ENCODE measurements at places on chromosomes 2 and 18.

DNA sequence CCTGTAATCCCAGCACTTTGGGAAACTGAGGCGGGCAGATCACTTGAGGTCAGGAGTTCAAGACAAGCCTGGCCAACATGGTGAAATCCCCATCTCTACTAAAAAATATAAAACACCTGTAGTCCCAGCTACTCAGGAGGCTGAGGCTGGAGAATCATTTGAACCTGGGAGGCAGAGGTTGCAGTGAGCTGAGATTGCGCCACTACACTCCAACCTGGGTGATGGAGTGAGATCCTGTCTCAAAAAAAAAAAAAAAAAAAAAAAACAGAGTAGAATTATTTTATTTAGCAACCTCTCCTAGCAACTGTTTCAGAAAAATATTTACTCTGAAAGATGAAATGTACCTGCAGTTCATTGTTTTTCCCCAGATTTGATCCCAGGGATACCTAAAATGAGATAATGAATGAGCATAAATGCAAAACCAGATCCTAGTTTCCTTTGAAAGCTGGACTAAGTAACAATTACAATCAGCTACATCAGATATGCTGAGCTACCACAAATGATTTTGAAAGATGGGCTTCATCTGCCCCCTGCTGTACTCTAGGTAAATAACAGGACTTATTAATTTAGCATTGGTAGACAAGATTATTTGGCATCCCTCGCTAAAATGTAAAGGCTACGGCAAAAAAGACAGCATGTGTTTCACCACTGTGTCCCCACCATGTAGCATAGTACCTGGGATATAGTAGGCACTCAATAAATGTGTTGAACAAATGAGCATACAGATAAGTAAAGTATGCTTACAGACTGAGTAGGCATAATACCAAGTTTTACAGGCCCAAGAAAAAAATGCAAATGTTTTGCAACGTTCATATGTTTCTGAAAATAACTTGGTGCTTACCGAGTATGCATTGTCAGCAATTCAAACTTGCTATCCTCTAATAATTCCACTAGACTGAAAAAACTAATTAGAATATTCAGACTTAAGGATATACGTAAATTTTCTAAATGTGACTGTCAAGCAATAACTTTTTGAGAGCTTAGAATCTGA is 102.5 kb downstream of the ATL2 start:
- peak; percentile 70 for DNase-seq

- DNase-seq = no peak
Measured at GRCh38 chr2:28454016-28454930, 41.6 kb upstream of the PLB1 start.

DNA sequence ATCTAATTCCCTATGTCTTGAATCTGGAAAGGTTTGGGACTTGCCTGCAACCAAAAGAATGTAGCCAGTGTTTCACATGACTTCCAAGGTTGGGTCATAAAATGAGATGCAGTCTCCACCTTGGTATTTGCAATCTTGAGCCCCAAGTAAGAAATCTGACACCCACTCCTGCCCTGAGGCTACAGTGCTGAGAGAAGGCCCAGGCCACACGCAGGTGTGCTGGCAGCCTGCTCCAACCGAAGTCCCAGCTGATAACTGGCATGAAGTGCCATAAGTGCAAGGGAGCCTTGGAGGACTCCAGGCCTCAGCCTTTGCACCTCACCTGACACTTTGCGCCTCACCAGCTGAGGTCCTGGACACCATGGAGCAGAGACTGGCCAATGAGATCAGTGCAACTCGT is 182.7 kb downstream of the ANAPC1 start:
- DNase-seq = no peak

- peak; percentile 34 for DNase-seq
Measured at GRCh38 chr2:149160701-149161217, 122.3 kb downstream of the LYPD6B start.

DNA sequence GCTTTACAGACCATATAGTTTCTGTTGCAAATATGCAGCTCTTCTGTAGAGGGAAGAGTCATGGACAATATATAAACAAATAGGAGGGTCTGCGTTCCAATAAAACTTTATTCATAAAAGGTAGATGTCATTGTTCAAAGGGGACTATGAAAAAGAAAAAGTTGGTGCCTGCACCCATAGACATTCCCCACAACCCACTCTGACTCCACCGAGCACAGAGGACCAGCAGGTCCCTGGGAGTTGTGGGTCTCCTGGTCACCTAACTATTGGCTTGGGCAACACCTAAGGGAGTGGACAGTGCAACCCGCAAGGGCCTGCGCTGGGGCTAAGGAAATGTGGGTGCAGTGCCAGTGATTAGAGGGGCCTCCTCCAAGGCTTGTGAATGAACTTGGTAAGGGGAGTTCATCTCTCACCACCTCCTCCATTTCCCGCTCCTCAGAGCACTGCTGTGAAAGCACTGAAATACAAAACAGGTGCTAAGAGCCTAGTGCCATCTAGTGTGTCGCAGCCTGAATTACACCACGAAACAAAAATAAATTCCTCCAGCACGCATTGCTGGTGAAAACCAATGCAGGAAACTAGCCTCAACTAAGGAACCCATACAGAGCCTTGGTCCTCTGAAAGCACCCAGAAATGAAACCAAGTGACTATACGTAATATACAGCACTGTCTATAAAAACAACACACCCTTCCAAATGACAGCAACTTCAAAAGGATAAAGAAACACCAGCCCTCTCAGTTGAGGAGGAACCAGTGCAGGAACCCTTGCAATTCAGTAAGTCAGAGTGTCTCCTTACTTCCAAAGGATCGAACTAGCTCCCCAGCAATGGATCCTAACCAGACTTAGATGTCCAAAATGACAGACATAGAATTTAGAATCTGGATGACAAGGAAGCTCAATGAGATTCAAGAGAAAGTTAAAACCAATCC is 166.6 kb downstream of the RNF144A start:
- DNase-seq = peak; percentile 16

GRCh38 chr18:9629709-9630108 is 15.3 kb upstream of the PPP4R1 start:
- DNase-seq = no peak

- no peak for DNase-seq
Measured at GRCh38 chr2:170377500-170378207, 199.7 kb downstream of the MYO3B start.

GRCh38 chr2:241726459-241726858 is 8.0 kb upstream of the D2HGDH start:
- DNase-seq = no peak

GRCh38 chr2:34808426-34808825 is 1209.3 kb upstream of the FAM98A start:
- DNase-seq = no peak

DNA sequence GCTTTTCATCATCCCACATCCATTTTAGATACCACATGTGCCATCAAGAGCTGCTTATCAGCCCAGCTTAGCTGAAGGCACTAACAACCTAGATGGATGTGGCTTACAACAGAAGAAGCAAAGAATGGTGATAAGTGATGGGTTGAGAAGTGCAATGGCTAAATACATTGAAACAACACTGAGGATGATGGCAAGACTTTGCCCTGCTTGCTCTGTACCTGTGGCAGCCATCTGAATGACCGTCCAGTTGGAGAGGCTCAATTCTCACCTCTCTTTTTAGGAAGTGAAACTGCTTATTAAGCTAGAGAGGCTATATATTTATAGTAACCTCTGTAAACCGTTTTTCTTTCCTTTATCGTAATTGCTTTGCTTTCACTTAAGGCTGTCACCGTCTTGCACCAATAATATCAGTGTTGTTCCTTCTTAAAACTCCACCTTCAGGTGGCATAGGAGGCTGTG is 5.7 kb downstream of the GPATCH11 start:
- DNase-seq = peak; percentile 79

- DNase-seq = no peak
Measured at GRCh38 chr2:238507836-238508235, 81.1 kb downstream of the ASB1 start.

DNA sequence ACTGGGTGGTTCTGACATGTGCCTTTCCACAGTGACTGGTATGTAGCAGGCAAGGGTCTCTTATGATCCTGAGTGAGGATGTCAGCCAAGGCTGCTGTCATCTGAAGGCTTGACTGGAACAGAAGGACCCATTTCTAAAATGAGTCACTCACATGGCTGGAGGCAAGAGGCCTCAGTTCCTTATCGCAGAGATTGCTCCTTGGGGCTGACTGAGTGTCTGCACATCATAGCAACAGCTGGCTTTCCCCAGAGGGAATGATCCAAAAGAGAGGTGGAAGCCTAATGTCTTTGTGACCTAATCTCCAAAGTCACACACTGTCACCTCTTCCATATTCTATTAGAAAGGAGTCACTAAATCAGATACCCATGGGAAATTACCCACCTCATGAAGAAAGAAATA is 114.0 kb downstream of the NEDD4L start:
- no peak for DNase-seq

- DNase-seq = no peak
Measured at GRCh38 chr18:46916551-46917107, 678 bp downstream of the PIAS2 start.

DNA sequence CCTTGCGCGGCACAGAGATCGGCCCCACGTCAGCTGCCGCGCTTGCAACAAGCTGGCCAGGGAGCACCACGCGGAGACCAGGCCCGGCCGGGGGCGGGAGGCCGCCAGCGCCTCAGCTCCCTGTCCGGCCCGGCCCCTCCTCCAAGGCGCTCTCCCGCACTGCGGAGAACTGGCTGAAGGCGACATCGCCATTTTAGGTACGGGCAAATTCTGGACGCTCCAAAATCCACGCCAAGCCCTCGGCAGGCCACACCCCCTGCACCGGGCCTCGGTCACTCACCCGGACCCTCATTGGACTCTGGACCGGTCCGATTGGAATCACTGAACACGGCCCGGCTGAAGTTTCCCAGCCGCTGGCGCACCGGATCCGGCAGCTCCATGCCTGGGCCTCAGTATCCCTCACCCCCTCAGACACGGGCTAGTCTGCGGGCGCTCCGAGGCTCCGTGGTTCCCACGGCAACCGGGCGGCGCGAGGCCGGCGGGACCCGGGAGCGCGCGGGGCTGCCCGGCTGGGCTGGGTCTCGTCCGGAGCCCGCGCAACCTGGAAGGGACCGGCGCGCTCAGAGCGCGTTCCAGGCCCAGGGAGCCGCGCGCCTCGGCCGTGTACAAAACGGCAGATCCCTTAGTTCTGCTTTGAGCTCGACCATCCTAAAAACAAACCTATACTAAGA is at the start of gene TMEM17:
Gene TMEM17, minus strand, starts transcription at position 446 of the 671 bp plus-strand sequence. Its CDS starts 66 bp downstream, at position 380.
- DNase-seq = peak; percentile 37

- peak; percentile 27 for DNase-seq
Measured at GRCh38 chr18:50830544-50830943, 10.7 kb upstream of the MRO start.

DNA sequence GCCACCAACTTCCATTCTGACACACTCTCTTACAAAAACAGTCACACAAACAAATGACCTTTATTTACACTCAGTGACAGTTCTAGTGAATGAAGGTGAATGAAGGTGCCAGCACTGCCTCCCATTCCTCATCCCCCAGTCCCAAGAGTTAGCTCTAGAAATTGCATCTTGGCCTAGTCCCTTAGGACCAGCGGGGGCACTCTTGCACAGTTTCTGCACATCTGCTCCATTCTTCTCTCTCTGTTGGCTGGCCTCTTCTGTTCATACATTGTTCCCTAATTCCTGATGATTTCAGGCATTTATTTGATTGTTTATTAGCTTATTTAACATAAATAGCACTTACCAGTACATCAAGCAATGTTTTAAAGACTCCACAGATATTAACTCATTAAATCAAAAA is 30.9 kb downstream of the GAREM1 start:
- DNase-seq = no peak

Measured in GM12864 (cell line).